ENCODE measurements at places on chromosomes 4 and X.

GRCh38 chrX:10109695-10110094, 47.1 kb upstream of the CLCN4 start:
- DNase-seq = no peak

DNA sequence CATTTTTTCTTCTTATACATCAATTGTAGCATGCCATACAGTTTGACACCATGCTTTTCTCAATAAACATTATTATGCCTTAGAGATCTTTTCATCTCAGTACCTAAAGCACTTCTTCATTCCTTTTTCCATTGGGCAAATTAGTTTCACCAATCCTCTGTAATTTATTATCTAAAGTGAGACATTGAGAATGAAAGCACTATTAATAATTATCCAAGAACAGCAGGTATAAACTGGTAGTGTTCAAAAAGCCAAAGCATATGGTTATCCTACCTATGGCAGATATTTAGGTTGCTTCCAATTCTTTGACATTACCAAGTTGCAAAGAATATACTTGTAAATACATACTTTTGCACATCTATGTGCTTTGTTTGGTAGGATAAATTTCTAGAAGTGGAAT, 15.6 kb downstream of the LAMTOR3 start:
- DNase-seq = no peak

- no peak for DNase-seq
Observed at GRCh38 chr4:93529692-93530372, 298.7 kb upstream of the ATOH1 start.

DNA sequence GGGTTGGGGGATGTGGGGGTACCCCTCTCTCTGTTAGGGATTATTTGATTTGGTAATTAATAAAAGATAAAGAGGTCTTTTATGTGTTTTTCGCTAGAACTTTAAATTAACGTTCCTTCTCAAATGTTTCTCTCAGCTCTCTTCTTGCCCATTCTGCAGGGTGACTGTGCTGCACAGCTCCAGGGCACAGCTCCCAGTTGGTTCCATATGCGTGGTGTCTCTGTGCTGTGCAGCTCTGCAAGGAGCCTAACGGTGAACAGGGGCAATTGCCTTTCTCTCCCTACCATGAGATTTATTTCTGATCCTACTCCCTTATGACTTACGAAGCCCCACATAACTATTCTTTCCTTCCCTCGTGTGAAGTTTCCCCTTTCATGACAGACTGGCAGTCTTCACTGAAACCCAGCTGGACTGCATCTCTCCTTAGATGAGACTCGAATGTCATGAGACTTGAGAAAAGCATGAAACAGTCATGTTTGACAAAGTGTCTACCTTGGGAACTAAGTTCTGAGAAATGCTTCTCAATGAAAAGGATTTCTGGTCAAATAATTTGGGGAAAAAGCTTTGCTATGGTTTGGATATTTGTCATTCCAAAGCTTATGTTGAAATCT, 50.2 kb upstream of the SPRY1 start:
- no peak for DNase-seq

DNA sequence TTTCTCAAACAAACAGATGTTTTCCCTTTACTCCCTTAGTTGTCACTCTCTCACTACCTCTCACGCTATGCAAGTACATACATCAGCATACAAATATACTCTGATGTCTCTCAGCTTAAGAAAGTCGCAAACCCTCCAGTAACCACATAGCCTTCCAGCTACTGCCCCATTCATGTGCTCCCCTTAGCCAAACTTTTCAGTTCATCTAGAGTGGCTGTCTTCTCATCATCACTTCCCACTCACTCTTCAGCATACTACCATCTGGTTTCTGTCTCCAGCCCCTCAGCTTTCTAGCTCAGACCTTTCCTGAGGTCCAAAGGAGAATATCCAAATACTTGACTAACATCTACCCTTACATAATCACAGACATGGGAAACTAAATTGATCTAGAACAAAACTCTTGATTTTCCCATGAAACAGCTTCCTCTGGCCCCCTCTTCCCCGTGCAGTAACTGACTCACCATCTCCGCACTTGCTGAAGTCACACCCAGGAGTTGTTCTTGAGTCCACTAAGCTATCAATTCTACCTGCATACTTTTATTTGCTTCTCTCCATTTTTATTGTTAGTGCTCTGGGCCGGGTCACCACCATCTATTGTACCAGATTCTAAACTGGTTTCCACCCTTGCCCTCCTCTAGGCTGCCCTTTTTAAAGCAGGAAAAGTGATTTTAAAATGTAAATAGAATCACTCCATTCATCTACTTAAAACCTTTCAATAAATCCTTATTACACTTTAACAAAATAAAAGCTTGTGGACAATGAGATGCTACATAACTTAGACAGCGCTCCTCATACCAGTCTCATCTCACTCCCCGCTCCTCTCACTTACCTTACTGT, 57.2 kb downstream of the CASP6 start:
- DNase-seq = no peak

DNA sequence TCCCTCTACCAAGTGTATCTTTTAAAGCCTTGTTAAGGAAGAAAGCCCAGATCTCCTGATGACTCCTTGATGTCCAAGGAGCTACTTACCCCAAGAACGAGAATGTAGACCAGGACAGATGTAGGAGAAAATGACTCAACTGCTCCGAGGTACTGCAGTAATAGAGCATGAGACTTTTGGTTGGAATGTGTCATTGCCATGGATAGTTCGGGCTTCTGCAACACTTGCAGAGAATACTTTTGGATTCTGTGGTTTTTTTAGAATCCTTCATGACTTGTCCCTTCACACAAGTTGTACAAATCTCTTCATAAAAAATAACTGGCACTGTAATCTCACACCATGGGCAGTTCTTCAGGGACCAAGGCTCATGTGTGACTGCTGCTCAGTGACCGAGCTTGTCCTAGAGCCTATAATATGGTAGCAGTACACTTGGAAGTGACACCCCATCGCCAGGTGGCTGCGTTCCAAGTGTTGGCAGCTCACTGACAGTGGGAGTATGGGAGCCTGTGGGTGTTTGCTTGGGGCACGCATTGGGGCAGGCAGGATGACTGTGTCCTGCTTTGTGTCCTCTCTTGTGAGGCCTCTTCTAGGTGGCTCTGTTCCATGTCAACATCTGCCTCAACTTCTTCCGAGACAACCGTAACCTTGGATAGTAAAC, 87.9 kb upstream of the WDR1 start:
- DNase-seq = no peak

- DNase-seq = no peak
Observed at GRCh38 chr4:13912966-13913365, 285.4 kb upstream of the BOD1L1 start.

DNA sequence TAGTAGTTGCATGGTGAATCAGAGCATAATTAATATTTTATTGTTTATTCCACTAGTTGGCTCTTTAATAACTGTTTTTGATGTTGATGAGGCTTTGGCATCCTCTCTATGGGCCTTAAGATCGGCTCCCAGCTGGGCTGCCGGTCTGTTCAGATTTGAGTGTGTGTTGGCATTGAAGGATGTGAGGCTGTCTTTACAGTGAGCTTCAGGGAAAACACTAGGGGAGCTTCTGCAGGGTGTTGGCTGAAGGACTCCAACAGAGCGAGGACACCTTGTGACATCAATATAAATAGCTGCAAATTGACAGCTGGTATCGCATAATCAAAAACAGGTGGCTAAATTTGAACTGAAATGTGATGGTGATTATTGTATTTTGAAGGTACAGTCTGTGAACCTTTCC, 322.0 kb downstream of the FSTL5 start:
- DNase-seq = peak; percentile 50

GRCh38 chr4:177478496-177478895, 36.3 kb upstream of the AGA start:
- DNase-seq = no peak

DNA sequence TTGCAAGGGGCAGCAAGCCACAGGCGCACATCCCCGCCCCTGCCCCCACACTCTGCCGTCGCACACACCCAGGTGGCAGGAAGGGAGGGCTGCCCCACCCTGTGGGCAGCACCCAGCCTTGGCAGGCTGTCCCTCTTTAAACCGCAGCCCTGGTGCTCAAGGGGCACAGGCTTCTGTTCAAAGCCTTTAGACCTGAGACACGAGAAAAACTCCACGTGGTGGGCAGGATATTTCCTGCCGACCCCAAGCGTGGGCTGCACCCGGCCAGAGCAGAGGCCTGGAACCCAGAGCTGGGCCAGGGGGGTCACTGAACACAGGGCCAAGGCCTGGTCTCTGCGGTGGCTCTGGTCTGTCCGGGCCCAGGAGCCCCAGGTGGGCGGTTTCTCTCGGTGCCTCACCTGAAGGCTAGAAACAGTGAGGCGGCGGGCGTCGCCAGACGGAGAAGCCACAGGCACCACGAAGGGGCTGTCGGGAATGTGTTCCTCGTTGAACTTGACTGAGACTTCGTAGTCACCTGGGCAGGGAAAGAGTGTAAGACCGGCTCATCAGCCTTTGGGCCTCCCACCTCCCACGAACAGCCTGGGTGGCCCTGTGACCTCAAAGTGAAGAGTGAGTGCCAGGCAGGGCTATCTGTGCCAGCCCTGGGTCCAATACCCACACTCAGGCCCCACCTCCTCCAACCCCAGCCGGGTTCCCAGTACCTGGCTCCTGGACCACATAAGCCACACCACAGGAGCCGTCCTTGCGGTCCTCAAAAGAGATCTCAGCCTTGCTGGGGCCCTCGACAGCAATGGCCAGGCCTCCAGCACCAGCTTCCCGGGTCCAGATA, 23.0 kb downstream of the FLNA start:
- no peak for DNase-seq

- DNase-seq = no peak
Observed at GRCh38 chr4:166839615-166840251, 394.6 kb downstream of the SPOCK3 start.

DNA sequence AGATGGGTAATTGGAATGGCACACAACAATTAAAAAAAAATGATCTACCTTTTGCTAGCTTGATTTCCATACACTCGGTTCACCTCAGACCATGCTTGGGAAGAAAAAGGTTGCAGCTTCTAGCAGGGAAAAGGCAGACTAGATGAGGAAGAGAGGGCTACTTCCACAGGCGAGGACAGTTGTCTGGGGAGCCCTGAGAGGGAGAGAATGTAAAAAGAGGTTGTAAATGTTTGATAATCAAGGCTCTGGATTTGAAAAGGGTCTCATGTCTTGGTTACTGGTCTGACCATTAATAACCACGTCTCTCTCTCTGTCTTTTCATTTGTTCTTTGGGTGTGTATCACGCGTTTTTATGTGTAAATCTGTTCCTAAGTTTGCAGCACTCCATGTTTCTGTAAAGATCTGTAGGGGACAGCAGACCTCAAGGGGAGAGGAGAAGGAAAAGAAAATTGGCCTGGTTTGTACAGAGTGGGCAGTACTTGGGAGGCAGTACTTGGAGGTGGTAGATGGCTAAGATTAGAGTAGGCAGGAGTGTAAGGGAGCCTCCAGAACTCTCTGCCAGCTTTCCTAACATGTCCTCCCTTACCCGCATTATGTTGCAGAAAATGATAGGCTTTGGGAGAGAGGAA, 750 bp downstream of the ARMCX5 start:
- DNase-seq = no peak

DNA sequence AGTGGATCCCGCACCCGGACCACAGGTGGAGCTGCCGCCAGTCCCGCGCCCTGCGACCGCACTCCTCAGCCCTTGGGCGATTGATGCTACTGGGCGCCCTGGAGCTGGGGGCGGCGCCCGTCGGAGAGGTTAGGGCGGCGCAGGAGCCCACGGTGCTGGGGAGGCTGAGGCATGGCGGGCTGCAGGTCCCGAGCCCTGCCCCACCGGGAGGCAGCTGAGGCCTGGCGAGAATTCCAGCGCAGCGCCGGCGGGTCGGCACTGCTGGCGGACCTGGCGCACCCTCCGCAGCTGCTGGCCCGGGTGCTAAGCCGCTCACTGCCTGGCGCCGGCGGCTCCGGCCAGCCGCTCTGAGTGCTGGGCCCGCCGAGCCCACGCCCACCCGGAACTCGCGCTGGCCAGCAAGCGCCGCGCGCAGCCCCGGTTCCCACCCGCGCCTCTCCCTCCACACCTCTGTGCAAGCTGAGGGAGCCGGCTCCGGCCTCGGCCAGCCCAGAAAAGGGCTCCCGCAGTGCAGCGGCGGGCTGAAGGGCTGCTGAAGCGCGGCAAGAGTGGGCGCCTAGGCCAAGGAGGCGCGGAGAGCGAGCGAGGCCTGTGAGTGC, 1256.5 kb downstream of the STIM2 start:
- no peak for DNase-seq

GRCh38 chrX:101656817-101657216, 2.8 kb downstream of the ARMCX2 start:
- no peak for DNase-seq

GRCh38 chrX:129495900-129496299, 27.4 kb downstream of the SMARCA1 start:
- DNase-seq = no peak

GRCh38 chrX:69031971-69032391, 133.3 kb downstream of the PJA1 start:
- DNase-seq = no peak

DNA sequence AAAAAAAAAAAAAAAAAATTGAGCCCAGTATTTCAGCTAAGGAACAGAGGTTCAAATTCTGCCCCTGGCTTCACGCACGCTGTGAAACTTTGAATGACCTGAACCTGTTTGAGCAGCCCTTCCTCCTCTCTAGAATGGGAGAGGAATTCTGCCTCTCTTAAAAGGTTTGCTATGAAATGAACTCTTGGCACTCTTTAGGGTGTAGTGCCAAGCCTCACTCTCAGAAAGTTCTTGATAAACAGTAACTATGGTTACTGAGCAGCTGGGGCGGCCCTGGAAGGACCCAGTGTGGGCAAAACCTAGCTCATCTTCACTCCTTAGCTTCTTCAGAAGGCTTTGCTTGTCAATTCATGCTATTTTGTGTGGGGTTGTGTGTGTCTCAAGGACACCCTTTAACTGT, 73.7 kb downstream of the GEMIN8 start:
- DNase-seq = no peak

GRCh38 chr4:136012220-136012619, 1520.1 kb downstream of the PCDH18 start:
- DNase-seq = no peak

DNA sequence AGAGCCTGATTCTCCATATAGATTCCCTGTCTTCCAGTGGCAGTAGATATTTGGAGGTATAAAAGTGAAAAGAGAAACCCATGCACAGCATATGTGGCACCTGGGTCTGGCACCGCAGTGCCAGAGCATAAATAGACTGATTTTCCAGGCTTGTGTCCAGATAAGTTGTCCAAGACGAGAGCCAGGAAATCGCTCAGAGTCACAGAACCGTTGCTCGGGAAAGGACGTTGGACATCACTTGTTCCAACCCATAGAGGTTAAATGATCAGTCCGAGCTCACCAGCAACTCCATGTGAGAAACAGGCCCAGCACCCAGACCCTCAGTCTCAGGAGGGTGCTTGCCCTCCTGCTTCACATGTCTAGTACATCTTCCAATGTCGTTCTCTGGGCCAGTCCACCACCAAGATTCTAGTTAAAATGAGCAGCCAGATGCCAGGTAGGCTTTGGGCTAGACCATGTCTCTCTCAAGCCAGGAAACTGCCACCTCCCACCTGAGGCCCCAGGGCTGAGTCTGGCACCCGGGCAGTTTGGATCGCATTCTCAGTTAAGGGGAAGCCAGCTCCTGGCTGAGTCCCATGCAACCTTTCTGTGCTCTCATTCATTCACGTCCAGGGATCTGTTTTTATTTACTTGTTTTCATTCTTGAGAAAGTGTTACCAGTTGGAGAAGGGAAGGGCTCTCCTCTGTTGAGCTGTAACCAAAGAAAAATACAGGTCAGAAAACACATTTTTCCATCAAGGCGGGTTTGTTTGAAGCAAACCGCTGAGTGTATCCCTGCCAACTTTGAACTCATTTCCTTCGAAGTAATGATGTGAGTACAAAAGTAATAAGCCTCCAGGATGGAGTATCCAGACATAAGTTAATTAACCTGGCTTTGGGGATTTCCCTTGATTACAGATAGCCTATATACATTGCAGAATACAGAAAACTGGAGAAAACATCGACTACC, 91.7 kb downstream of the PHOX2B start:
- DNase-seq = no peak

GRCh38 chr4:88158489-88159228, at the start of gene ABCG2:
ABCG2 (minus strand) TSS chr4:88158639; CDS start chr4:88139995, 18,644 bp downstream.
- peak; percentile 46 for DNase-seq

Data from WERI-Rb-1 (cell line).